Activated T-cell treated with anti-CD3 and anti-CD28 coated beads for 1 hour (primary cell): ENCODE measurements at places on chromosomes 11 and 22.

DNA sequence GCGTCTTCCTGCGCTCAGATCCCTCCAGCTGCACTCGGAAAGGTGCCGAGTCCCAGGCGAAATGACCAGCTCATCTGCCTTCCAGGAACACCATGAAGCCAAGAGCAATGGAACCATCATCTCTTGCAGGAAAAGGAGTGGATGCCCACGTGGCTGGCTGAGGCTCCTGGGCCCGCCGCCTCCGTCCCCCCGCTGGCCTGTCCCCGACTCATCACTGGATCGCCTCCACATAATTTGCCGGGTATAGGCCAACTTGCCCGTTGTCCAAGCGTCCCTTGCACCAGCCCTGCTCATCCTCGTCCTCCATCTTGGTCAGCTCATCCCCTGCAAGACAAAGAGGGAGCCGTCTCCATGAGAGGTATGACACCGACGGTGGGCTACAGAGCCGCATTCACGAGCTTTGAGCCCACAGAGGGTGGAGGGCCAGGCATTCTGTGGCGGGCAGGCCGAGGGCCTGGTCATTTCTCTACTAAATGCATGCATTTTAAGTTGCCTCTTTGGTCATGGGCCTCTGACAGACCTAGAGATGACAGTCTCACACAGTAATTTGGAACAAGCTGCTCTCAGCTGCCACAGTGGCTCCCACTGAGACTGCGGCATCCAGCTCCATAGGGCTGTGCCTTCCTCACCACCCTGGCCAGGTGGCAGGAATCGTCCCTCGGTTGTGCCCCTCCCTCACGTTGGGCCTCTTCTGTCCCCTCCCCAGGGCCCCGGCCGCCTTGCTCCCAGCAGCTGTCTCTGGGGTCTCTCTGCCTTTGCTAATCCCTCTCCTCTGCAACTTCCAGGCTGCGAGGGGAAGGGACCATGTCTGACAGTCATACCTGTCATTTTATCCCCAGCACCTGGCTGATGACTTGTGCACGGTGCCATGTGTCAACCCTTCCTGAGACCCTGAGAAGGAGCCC lies 14.3 kb upstream of the ARFGAP3 start:
- DNase-seq: no peak

DNA sequence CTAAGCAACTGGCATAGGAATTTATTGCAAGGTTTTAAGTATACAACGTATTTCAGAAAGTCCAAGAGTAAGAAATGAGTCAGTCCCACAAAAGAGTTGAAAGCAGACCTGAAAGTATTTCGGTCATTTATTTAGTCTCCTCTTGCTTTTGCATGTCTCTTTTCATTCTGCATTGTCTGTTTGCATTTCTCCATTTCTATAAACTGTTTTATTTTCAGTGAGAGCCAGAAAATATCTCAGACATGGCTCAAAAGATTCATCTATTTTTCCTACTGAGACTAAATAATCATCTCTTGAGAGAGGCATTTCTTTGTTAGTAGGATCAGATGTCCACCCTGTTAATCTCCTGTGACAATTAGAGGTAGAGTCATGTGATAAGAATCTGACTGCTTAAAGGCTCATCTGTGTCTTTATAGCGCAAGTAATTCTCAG lies 219.1 kb upstream of the CCDC179 start:
- DNase-seq: no peak

DNA sequence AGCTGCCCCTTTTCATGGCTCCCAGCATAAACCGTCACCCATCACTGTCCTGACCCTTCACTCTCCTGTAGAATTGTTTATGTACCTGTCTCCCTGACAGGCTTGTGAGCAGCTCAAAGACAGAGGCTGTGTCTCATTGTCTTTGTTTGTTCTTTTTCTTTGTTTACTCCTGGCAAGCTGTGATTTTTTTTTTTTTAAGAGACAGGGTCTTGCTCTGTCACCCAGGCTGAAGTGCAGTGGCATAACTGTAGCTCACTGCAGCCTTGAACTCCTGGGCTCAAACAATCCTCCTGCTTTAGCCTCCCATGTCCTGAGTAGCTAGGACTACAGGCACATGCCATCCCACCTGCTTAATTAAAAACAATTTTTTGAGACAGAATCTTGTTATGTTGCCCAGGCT lies 9.7 kb downstream of the ARHGAP1 start:
- no peak for DNase-seq

GRCh38 chr22:19177164-19178064 lies 1.1 kb downstream of the SLC25A1 start:
- DNase-seq: no peak

GRCh38 chr11:75598264-75598663 lies 36.2 kb downstream of the SERPINH1 start:
- no peak for DNase-seq

DNA sequence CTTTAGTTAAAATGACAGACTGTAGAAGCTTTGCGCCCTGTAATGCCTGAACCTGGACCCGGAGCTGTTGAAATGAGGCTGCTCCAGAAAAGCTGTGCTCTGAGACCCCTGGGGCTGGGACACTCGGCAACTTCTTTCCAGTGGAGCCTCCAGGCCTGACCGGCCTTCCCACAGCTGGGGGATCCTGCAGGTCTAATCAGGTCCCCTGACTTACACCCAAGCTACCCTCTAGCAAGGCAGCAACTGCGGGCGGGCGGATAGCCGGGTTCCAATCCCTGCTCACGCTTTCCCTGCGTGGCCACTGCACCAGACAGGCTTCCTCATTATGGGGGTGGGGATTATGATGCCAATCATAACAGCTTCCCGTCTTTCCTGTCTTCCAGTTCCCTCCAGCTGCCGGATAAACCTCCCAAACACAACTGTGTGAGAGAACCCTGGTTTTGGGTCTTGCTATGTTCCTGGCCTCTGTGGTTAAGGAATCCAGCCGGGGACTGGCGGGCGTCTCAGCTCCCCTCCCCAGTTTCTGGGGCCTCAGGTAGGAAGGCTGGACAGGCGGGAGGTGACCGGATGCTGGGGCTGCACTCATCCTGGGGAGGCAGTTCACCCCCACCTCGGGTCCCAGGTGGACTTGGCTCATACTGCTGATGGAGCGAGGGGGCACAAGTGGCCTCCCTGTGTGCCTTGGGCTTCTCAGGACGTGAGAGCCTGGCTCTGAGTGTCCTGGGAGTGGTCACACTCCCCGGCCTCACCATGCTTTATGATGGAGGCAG lies 38.6 kb downstream of the PARVG start:
- DNase-seq: no peak

DNA sequence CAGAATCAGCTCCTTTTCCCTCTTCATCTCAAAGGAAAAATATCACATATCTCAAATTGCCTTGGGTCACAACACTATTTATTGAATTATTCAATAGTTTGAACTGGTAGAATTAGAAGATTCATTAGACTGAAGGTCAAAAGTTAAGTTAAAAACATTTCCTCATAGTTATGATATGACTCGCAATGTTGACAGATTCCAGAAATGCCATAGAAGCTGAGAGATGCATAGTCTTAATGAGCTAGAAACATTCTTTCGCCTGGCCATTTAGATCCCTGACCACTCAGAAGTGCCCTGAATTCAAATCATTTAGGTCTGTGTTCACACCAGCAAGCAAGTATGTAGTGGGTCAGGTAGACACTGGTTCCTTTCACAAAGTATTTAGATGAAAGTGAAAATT lies 44.4 kb downstream of the FAT3 start:
- DNase-seq: no peak

DNA sequence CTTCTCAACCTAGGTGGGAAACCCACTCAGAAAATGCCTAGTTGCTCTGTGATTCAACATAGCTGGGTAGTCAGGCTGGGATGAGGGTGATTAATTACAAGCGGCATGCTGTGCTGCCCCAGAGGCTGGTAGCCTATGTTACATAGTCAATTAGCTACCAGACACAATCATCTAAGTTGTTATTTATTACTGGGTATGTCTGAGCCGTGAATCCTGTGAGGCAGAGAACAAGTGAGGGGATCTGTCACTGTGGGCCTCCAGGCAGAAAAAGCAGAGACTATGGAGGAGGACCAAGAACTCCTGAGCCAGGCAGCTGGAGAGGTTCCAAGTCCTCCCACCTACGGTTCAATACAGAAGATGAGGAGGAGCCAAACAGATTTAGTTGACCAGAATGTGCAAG lies 186.6 kb upstream of the BDNF start:
- DNase-seq: no peak

DNA sequence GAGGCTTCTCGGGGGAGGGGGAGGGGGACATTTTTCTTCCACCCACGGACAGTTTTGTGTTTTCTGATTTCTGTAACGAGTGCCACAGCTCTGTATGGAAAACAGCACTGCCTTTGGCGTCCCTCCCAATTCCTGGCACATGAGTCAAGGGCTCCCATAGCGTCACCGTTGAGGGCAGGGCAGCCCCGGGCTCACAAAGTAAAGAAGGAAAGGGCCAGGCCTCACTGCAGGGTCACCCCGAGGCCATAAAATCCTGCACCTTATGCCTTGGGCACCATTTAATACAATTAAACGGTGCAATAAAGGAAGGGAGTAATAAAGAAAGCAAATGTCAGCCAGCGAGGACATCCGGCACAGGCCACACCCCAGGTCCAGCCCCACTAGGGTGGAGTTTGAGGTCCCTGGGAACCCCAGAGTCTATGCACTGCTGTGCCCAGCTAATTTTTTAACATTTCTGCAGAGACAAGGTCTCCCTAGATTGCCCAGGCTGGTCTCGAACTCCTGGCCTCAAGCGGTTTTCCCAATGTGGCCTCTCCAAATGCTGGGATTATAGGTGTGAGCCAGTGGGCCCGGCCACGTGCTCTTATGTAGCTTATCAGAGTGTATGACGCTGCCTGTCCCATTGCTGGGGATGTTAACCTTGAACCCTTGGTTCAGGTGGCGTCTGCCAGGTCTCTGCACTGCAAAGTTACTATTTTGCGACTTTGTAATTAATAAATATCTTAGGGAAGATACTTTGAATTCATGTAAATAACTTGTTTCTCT lies 13.6 kb upstream of the MUC2 start:
- DNase-seq: no peak

GRCh38 chr11:19803506-19803998 lies 90.9 kb downstream of the NAV2 start:
- no peak for DNase-seq

GRCh38 chr11:112082729-112083128 lies 3.8 kb downstream of the TIMM8B start:
- no peak for DNase-seq

- DNase-seq: no peak
Observed at GRCh38 chr11:75762885-75763284, 5.7 kb upstream of the DGAT2 start.

DNA sequence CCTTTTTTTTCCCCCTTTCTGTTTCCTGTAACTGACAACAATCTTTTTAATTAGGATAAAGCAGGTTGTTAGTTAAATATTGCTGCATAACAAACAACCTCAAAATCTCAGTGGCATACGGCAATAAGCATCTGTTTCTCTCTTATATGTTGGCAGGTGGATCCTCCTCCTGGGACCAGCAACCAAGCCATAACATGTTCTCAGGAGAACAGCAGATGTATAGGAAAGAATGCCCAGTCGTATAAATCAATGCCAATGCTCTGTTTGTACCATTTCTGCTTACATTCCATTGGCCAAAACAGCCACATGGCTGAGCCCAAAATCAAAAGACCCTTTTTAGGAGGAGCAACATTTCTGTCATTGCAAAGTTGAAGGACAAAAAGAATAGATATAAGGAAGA lies 445.7 kb downstream of the AASDHPPT start:
- DNase-seq: no peak

DNA sequence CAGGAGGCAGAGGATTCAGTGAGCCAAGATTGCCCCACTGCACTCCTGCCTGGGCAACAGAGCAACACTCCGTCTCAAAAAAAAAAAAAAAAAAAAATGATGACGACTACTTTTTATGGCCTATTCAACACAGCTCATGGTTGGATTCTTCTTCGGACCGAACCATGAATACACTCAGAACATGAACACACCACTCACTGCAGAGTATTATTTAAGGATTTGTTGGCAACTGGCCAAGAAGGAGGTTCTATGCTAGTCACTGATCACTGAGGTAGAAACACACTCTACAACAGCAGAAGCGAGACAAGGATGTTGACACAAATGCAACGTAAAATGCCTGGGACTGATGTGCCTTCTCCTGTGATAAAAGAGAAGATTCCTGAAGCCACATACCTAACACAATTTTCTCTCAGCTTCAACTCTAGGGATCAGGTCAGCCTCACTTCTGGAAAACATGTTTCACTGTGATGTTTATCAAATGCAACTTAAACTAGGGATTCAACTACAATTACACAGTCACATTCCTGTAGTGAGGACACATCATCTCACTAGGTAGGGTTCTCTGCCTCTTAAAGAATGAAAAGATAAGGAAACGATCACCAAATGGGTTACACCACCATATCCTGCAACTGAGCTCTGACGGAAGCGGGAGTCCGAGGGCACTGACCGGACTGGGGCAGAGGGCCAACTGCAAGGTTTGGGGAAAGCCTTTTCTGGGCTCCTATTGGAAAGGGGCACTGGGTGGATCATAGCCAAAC lies 82.5 kb downstream of the SGSM3 start:
- DNase-seq: no peak

- no peak for DNase-seq
Observed at GRCh38 chr11:38818720-38819119, 2220.7 kb upstream of the RAG2 start.

- DNase-seq: no peak
Observed at GRCh38 chr11:97893612-97894011, 1127.1 kb upstream of the CNTN5 start.

DNA sequence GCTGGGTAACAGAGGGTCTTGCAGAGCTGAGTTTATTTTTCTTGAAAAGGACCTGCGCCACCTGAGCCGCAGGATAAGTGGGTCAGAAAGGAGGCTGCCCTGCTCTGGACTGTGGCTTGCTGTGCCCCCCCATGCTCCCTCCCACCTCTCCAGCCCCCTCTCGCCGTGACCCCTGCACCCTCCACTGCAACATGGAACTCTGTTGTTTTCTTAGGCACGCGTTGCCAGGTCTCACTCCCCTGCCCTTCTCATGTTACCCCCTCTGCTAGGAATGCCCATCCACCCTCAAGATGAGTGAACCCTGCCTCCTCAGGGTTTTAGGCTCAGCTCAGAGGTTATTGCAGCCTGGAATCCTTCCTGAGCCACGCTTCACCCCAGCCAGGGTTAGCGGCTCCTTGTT lies 10.8 kb downstream of the ETS1 start:
- no peak for DNase-seq

DNA sequence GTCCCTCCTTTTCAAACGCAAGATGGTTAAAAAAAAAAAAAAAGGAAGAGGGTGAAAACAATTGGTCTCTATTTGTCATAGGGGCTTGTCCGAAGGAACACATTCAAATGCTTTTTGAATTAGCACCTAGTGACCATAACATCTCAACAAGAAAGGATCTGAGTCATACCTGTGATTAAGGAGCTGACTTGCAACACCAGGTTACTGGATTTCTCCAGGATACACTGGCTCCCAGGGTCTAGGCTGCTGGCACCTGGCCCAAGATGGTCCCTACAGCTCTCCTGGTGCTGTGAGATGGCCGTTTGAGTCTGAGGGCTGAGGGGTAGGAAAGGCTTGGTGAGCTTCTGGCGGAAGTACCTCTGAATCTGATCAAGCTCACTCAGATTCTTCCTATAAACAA lies 28.4 kb upstream of the UCP3 start:
- no peak for DNase-seq

GRCh38 chr11:108733479-108734116 lies 68.7 kb downstream of the DDX10 start:
- DNase-seq: no peak
